BJ (cell line): ENCODE measurements at places on chromosomes 12 and 14. TPM values are rescaled to one million over a fixed set of nuclear protein-coding genes. Genes with fewer than 3 reads are reported as not detected.

DNA sequence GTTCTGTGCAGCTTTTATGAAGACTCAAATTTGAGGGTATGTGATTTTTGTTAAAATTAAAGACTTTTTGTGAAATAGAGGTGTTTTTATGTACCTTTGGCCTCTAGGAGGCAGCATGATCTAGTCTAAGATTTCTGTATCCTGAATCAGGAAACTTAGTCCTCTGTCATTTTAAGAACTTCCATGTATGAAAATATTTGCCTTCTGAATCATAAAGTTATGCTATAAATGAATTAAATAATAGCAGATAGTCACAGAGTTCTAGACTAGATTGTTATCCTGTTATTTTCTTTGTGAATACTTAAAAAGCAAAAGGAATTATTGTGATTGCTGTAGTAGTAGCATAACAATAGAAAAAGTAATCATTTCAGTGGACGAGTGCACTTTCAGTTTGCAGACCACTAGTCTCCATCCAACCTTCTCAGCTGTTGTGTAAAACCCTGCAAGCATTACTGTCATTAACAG is 56.3 kb downstream of the FGD4 start:
- peak; percentile 45 for DNase-seq

DNA sequence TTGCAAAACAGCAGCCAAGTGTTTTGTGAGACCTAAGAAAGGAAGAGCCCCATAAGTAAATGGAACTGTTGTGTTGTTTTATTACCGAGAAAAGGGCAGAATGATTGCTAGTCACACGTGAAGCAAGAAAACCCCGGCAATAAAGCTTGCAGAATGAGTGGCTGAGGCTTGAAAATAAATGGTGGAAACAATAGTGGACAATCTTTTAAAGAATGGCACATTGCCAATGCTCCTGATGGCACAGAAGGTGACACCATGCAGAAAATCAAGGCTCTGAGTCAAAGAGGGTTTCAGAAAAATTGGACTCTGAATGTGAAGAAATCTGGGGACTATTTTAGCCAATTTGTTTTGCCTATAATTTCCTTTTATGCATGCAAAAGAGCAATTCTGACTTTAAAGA is 4.0 kb upstream of the AQP2 start:
- no peak for DNase-seq

Gene RPGRIP1
- not detected in 2 replicates for polyA plus RNA-seq

Gene HOXC6
- 4.5 and 5.9 TPM in 2 replicates for polyA plus RNA-seq

DNA sequence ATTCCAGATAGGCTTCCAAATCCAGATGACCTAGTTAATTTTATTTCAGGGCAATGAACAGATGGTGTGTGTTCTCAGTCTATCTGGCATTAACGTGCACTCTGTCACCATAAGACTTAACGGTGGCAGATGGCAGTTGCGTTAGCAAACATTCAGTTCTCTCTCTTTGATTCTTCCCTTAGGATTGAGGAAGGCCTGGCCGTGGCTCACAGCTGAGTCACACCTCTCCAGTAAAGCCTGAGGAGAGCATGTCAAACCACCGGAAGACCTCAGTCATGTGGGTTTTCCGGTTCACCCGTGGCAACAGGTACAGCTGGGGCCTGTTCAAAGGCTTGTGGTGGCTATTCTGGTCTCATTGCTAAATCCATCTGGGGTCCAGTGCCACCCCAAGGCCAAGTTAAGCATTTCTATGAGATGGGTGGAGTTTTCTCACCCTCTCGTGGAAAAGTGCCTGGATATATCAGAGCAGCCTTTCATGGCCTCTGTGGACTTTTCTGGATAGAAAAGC is 545.1 kb upstream of the ATP2B1 start:
- DNase-seq: peak; percentile 72

DNA sequence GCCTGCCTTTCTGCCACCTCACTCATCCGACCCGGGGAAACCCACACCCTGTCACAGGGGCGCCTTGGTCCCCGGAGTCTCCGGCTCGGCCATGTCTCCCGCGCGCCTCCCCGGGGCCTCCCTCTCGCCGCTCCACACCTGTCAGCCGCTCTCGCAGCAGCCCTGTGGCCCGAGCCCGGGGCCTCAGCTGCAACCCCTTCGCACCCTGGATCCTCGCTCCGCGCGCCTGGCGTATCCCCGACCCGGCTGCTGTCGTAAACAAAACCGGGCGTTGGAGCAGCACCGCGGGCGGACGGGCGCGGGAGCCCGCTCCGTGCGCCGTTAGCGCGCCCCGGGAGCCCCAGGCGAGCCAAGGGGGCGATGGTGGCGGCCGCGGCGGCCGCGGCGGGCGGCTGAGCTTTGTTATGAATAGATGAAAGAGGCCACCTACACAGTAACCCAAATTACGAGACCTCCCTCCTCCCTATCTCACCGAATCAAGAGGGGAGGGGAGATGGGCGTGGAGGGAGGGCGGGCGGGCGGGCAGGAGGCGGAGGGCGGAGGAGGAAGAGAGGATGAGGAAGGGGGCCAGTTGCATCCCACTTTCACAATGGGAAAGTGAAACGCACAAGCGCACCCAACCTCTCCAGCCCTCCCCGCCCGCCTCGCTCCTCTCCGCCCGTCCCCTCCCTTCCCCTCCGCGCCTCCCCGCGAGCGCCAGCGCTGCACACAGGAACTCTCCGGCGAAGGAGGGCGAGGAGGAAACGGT is at the start of gene PLXNC1:
TSS of gene PLXNC1 (plus strand) at position 587 of the 748 bp plus-strand sequence. CDS start 395 bp downstream, outside the sequence.
- no peak for DNase-seq

DNA sequence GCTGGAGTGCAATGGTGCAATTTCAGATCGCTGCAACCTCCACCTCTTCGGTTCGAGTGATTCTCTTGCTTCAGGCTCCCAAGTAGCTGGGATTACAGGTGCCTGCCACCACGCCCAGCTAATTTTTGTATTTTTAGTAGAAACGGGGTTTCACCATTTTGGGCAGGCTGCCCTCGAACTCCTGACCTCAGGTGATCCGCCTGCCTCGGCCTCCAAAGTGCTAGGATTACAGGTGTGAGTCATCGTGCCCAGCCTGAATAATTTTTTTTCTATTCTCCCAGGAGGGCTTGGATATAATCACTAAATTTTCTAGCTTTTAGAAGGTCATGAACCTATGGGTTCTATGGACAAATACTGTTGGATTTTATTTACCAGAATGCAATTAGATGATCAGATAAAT is 44.7 kb upstream of the GNPNAT1 start:
- DNase-seq: no peak

Gene DRAM1
- polyA plus RNA-seq: 99.4 and 168 TPM in 2 replicates

- DNase-seq: no peak
These were observed 342.6 kb upstream of the RGS6 start for GRCh38 chr14:71589609-71590008.

DNA sequence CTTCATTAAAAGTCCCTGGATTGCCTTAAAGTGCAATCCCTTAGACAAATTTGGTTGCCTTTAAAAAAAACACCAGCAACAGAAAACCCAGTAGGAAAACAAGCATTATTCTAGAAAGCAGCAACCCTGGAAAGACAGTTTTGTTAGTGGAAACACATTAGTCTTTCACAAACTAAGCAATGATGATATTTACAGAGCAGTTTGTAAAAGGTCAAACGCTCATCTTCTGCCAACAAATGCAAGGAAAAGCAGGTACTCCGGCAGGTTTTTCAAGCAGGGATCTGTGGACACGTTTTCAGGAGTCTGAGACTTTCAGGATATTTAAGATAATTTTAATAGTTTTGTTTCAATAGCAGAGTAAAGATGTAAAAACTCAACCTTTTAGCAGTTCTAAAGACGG is 202.2 kb downstream of the EXOC5 start:
- no peak for DNase-seq

Gene KCNC2
- not detected in 2 replicates for polyA plus RNA-seq

DNA sequence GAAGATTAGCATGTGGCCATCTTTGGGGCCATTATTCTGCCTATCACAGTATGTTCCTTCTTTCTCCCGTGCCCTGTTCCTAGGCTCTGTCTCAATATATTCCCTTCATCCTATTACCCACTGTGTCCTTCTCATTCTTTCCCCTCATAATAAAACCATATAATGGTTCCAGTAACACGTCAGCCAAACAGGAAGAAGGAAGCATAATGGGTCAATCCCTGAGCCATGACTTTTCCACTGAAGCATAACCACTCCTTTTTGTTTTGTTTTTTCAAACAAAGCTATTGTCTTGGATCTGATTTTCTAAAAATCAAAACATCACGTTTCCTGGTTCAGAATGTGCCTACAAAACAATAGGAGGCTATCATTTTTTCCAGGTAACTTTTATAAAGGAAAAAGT is 21.3 kb upstream of the RHOJ start:
- DNase-seq: no peak

DNA sequence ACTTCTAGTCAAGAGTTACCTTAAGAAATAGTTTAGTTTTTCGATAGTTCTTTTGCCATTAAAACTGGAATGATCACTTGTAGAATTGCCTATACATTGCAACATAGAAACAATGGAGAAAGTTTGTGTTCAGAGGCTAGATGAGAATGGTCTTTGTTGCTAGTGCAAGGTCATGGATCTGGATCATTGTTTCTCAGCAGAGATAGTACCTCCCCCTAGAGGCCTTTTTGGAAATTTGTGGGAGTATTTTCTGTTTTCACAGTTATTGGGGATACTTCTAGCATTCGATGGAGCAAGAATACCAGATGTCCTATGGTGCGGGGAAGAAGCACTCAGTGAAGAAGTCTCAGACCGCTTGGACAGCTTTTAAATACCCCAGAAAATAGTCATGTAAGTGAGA is 138.8 kb upstream of the HMGA2 start:
- no peak for DNase-seq

Gene A2M
- 171 and 198 TPM in 2 replicates for polyA plus RNA-seq

Gene RND1
- 0.31 and 0.72 TPM in 2 replicates for polyA plus RNA-seq

GRCh38 chr14:105913861-105914260 is 387.5 kb downstream of the TMEM121 start:
- DNase-seq: no peak

Gene CFAP73
- polyA plus RNA-seq: not detected in 2 replicates

DNA sequence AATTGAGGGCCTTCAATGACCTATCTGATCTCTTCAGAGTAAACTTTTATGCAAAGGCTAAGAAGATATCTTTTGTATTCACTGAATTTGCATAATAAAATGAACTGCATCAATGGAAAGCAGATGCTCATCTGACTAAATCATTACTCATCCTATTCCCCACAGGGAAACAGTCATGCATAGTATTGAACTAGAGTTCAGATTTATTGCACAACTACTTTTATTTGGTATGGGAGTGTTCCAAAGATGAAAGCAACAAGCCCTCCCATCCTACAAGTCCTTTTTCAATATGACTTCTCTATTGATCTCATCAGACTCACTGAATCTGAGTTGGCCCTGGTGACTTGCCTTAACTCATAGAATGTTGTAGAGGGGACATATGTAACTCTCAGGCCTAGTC is 159.8 kb downstream of the KITLG start:
- DNase-seq: peak; percentile 90

- DNase-seq: no peak
These were observed 256.6 kb downstream of the NAV3 start for GRCh38 chr12:78087363-78087675.

DNA sequence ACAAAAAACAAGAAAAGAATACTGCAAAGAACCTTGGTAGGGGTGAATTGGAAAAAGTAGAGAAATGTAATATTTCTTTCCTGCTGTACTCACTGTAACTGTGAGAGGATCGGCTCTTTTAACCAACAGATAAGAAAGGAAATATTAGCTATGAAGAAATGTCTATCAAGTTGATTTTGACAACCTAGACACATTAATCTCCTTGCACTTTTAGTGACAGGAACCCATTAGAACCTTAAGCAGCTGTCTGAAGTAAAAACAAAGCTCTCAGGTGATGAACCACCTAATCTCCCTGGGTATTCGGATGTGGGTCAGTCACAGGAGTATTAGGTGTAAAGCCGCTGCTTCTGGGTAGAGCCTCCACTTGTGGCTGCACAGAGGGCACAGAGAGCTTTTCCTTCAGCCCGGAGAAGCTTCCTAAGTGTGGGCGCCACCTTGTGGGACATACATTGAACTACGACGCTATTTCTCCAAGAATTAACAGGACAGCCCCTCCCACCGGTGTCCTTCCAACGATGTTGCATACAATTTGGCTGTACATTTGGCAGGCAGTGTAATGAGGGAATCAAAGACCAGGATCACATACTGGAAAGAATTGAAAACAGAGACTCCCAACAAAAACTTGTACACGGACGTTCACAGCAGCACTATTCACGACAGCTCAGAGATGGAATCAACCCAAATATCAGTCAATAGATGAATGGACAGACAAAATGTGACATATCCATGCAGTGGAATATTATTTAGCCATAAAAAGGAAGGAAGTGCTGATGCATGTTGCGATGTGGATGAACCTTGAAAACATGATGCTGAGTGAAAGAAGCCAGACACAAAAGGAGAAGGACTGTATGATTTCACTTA is 28.9 kb upstream of the MAPKAPK5 start:
- no peak for DNase-seq

- DNase-seq: no peak
These were observed 159.2 kb downstream of the CALM1 start for GRCh38 chr14:90556012-90556477.

DNA sequence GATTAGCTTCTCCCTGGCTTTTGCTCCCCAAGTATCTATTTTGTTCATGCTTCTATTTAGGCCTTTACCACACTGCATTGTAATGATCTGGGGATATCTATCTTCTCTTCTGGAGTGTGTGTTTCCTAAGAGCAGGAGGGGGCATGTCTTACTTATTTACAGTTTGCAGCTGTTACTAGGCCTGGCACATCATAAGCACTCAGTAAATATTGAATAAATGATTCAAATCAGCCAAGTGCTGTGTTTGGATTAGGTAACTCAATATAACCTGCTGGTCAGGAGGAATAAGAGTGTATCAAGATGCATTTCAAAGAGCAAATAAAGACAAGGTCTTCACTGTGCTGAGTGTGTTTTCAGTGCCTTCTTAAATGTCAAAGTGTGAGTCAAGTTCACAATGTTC is 186.1 kb downstream of the FOXG1 start:
- no peak for DNase-seq

GRCh38 chr14:60328583-60328982 is 79.6 kb downstream of the PPM1A start:
- DNase-seq: no peak

Gene DLK1
- not detected in 2 replicates for polyA plus RNA-seq

GRCh38 chr14:91170504-91171121 is 56.7 kb downstream of the DGLUCY start:
- DNase-seq: no peak

Gene HOXC4
- polyA plus RNA-seq: 0.69 and 0.93 TPM in 2 replicates

DNA sequence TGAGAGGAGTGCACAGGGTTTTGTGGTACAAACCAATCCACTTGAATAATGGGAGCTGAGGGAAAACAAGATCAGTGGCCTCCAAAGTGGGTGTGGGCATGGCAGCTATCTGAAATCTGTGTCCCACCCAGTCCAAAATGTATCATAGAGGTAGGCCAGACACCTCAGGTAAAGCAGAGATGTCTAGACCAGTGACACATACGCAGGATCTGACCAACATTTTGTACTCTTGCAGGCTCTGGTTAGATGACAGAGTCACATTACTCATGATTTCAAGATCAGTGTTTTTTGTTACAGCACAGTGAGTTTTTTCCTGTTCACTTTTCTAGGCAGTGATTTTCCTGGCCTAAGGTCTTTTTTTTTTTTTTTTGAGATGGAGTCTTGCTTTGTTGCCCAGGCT is 211.8 kb downstream of the PCNX1 start:
- DNase-seq: no peak

Gene GPR84
- polyA plus RNA-seq: not detected in 2 replicates
